Activated naive CD4-positive, alpha-beta T cell (primary cell): ENCODE measurements at places on chromosomes 5 and 9.

DNA sequence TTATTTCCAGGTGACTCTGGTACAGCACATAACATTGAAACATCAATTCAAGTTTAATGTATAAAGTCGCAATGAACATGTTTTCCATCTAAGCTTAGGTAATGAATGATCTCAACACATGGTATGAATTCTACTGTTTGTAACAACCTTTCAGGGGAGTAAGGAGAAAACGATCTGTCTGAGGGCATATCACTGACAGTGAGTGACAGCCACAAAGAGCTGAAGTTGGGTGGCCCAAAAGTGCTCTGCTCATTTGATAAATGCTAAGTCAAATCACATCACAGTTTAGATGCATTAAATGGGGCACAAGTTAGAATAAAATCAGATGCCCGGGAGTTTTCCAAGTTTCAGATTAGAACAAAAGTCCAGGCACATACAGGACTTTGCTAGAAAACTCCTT lies 1.2 kb downstream of the FANCC start:
- DNase-seq: no peak

- no peak for DNase-seq
Measured at GRCh38 chr5:77231471-77232138, 21.1 kb downstream of the PDE8B start.

- DNase-seq: no peak
Measured at GRCh38 chr5:39013938-39014337, 60.3 kb downstream of the RICTOR start.

DNA sequence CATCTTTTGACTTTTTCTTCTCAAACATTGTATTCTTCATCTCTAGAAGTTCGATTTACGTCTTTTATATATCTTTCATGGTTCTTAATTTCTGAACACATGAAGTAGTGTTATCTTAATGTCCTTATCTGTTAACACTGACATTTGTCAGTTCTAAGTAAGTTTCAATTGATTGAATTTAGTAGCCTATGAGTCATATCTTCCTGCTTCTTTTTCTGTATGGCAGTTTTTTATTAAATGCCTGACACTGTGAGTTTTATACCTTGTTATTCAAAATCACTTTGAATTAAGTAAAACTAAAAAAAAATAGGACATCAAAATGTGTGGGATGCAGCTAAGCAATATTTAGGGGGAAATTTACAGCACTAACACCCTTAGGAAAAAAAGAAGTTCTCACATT lies 707.0 kb upstream of the ACO1 start:
- no peak for DNase-seq

- DNase-seq: no peak
Measured at GRCh38 chr9:97299809-97300414, 7.5 kb upstream of the CCDC180 start.

- no peak for DNase-seq
Measured at GRCh38 chr9:6598249-6598725, 47.2 kb downstream of the GLDC start.

DNA sequence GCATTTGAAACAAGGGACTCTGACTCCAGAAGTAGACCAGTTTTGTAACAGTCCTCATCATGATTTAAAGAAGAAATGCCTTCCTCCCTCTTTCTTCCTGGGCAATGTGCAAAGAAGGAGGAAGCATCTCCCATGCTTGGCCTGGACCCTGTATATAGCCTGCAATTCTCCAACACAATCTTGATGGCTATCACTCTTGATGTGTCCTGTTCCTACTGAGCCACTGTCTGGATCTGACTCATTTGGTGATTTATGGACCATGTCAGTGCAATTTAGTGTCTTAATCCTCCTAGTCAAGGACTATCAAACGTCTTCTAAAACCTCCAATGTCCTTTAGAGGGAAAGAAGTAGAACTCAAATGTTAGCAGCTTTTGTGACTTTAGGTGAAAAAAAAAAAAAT lies 697.3 kb downstream of the TLR4 start:
- DNase-seq: no peak

DNA sequence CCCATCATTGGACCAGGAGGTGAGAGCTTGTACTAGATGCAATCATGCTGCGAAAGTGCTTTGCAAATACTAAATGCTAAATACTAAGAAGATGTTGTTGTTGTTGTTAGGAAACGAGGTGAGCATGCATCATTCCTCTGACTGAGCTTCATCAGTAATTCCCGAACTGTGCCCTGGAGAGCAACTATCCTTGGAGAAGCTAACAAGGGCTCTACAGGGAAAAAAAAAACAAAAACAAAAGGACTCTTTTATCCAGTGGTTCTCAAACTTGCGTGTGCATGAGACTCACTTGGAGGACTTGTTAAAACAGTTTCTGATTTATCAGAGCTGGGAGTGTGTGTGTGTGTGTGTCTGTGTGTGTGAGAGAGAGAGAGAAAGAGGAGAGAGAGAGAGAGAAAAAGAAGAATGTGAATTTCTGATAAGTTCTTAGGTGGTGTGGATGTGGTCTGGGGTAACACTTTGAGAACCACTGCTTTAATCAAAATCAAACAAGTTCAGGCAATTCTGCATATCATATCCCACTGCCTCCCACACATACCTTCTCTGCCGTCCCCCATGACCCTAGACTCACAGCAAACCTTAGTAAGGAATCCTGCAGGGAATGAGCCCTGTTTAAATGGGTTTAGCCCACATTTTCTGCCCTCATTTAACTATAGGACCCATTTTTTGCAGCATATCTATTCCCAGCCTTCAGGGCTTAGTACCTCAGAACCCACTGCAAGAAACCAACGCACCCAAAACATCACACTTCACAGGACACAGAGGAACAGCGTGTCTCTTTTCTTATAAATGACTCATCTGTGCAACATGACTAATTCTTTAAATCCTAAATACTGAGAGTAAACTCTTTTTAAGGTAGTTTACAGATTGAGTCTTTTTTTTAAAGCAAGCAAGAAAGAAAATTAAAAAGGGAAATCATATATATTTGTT lies 48.9 kb downstream of the PDE6A start:
- no peak for DNase-seq
